ENCODE measurements at places on chromosomes 6 and 20. TPM values are rescaled to one million over a fixed set of nuclear protein-coding genes. Genes with fewer than 3 reads are reported as not detected.

DNA sequence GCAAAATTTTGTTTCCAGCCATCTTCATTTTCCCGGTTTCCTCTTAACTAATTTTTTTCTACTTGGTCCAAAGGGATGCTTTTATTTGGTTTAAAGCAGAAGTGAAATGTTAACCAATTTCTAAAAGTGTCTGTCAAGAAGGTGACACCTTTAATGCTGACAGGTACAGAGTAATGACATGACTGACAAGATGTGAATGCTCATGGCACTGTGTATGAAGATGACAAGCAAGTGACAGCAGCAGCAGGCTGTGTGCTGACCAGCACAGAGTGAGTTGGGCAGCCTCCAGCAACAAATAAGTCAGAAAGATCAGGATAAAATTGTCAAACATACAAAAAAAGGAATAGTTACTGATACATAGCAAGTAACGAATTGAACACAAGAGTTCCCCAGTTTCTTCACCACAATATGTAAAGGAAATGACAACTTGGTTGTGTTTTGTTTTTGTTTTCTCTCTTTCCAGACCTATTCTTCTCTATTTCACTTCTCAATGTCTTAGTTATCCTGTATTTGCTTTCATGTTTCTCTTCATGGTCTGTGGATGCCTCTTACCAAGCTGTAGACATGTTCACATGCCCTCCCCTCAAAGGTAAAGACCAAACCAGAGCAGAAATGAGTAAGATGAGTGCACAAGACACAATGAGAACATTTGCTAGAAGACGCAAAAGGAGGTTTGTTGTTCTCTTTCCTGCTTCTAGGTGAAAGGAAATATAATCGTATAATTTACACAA, 174.9 kb downstream of the FRK start:
- DNase-seq: no peak

DNA sequence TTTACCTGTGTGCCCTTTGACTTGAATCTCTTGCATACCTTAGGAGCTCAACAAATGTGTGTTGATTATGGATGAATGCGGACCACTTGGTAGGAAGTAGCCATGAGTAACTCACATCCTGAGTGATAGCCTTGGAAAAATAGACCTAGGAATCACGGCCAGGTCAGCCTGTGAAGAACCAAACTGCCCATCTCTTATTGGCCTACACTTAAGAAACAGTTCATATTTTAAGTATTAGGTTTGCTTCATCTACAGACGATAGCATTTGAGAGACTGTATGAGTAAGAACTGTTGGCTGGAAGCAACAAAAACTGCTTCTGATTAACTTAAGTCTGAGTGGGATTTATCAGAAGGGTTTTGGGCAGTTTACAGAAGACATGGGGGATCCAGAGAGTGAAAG, 320.1 kb upstream of the PRND start:
- no peak for DNase-seq

DNA sequence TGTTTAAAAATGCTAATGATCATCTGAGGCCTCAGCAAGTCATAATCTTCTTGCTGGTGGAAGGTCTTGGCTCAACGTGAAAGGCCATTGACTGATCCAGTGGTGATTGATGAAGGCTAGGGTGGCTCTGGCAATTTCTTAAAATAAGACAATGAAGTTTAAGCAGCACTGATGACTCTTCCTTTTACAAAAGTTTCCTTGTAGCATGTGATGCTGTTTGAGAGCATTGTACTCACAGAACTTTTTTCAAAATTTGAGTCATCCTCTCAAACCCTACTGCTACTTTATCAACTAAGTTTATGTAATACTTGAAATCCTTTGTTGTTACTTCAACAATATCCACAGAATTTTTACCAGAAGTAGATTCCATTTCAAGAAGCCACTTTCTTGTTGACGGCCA, 382.3 kb downstream of the ESR1 start:
- no peak for DNase-seq

DNA sequence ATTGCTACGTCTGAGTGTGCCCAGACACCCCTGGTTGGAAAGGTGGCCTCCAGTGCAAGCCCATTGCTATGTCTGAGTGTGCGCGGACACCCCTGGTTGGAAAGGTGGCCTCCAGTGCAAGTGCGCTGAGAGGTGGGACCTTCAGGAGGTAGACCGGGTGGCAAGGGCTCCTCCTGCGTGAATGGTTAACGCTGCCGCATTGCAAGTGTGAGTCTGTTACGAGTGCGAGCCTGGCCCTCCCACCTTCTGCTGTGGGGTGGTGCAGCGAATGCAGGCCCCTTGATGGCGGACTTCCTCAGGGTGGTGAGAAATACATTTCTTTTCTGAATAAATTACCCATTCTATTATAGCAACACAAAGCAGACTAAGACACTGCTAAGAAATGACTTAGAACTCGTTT, 208.8 kb downstream of the DLL1 start:
- DNase-seq: peak; percentile 77

- DNase-seq: no peak
These were observed 567.4 kb upstream of the CITED2 start for GRCh38 chr6:139941826-139942225.

DNA sequence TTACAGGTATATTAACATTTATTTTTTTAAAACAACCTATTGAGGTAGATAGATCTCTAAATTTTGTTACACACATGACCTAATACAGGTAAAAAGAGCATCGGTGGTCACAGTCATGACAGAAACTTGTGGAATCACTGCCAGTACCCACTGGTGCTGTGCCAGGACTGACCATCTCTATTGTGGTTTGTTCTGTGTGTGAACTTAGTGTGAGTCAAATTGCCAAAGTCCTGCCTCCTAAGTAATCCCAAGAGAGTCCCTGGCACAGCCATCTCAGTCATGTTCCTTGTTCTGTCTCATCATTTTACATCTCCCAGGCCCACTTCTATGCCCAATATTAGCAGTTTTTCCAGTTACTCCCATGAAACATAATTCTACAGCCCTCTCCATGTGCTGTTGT, 21.4 kb downstream of the GSTA2 start:
- no peak for DNase-seq

ANKEF1 gene
- total RNA-seq: 0.86 TPM

HDAC2 gene
- 54.5 TPM for total RNA-seq

BANF2 gene
- not detected for total RNA-seq

TMEM170B gene
- 5.6 TPM for total RNA-seq

Data from posterior vena cava (tissue), 2 donors.